ENCODE measurements at places on chromosomes 5 and 9. TPM values are rescaled to one million over a fixed set of nuclear protein-coding genes. Genes with fewer than 3 reads are reported as not detected.

Gene DPP7
- total RNA-seq: 236 TPM

Gene COL15A1
- total RNA-seq: 0.10 TPM

GRCh38 chr5:126004636-126005035, 418.6 kb upstream of the GRAMD2B start:
- DNase-seq: no peak

GRCh38 chr5:79791843-79792242, 102.2 kb downstream of the CMYA5 start:
- DNase-seq: no peak

DNA sequence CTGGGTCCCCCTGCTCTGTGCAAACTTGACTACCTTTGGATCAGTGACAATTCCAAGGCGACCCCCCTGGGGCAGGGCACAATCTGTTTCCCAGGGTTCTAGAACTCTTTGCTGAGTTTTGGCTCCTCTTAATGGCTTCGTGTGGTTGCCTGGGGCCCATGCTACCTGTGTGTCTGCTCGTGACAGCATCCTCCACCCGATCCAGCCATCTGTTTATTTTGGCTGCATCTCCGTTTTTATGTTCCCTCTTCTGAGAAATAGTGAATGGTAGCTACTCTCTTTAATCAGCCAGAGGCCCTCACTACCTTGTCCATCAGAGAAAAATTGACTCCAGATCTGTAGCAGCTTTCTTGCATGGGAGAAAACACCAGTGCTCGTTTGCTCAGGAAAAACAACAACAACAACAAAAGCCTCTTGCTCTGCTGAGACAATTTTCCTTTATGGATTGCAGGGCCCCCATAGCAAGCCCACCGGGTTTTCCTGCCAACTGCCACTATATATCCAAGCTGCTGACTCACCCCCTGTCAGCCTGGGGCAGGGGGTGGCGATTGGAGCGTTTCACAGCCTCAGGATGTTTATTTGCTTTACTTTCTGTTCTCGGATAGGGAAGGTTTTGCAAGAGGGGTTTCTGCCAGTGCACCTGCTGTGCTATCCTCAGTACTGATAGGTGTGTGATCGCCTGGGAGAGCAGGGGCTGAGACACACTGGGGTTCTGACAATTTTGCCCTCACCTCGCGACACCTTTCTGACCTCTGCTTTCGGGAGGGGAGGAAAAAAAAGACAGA, 607.8 kb downstream of the BNC2 start:
- DNase-seq: no peak

GRCh38 chr5:155732587-155733376, 594.2 kb upstream of the SGCD start:
- no peak for DNase-seq

DNA sequence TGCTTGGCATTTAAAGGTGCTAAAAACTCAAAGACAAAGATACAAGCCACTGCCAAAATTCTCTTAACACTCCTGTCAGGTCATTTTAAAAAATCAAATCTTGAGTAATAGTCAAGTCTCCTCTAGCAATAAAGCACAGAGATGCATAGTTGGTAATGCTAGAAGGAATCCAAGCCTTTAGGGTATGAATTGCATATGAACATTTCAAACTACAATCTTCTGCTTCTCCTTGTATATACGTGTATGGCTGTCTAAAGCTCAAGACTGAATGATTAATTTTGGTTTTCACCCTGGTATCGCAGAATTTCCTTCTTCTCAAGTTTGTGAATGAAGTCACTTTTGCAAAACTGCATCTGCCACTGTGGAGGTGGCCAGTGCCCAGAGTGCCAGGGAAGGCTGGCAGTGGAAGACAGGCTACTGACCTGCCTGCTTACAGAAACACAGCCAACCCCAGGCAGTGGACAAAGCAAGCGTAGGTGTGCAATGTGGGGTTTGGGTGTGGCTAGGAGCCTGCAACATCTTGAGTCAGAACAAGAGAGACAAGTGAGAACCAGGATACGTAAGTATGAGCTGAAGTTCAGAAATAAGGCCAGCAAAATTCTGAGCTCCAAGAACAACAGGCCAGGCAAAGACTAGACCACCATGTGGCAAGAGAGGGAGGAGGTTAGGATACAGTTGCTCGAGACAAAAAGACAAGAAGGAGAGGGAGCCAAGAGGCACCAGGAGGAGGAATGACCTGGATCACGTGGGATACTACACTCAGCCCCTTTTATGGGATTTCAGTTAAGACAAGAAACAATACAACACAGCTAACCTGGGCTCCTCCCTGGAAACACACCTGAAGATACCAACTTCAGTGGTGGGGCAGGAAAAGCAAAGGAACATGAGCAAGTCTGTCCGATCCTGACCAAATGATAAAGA, 22.6 kb downstream of the MYO10 start:
- no peak for DNase-seq
